Stimulated activated CD4-positive, alpha-beta T cell treated with anti-CD3 and anti-CD28 coated beads, Interleukin-1b, Interleukin-23, amount 100 ng/mL, for 1 hour (primary cell): ENCODE measurements at places on chromosomes 6 and 20.

- no peak for DNase-seq
These were observed 70.3 kb upstream of the FOXP4 start for GRCh38 chr6:41475737-41476357.

GRCh38 chr6:108434222-108434621, 126.5 kb upstream of the FOXO3 start:
- DNase-seq, result no peak

GRCh38 chr6:165985806-165986299, 181.8 kb downstream of the TBXT start:
- DNase-seq, result no peak

DNA sequence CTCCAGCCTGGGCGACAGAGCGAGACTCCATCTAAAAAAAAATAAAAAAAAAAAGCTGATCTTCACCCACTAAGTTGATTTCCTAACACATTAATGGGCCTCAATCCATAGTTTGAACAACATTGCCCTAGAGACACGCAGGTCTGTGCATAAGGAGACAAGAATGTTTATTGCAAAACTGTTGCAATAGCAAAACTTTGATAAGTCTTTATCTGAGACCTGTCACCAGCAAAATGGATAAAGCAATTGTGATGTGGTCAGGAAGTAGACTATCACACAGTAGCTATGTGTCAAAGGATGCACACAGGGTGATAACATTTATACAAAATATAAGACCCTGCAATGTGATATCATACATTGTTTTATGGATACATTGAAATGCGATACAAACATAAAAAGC, 4.2 kb upstream of the ITPR3 start:
- no peak for DNase-seq

DNA sequence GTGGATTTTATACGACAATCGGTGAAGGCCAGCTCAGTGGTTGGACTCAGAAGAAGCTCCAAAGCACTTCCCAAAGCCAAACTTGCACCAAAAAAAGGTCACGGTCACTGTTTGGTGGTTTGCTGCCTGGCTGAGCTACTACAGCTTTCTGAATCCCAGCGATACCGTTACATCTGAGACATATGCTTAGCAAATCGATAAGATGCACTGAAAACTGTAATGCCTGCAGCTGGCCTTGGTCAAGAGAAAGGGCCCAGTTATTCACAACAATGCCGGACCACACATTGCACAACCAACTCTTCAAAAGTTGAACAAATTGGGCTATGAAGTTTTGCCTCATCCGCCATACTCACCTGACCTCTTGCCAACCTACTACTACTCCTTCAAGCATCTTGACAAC, 70.2 kb downstream of the FILIP1 start:
- no peak for DNase-seq

GRCh38 chr20:24673678-24674570, 204.5 kb downstream of the SYNDIG1 start:
- DNase-seq, result no peak

DNA sequence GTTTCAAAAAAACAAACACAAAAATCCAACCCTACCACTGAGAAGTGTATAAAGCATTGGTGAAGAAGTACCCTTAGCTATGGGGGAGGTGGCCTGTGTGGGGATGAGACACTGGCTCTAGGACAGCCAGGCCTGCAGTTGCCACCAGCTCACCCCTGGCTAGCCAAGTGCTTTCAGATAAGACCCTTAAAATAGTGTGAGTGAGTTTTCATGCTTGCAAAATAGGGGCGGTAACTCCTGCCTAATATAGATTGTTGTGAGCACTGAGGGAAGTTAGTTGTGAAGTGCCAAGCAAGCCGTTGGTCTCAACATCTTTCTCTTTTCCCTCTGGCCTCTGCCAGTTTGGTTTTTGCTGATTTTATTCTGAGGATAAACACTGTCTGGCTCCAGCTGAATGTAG, 11.3 kb downstream of the PPP1R3G start:
- no peak for DNase-seq

DNA sequence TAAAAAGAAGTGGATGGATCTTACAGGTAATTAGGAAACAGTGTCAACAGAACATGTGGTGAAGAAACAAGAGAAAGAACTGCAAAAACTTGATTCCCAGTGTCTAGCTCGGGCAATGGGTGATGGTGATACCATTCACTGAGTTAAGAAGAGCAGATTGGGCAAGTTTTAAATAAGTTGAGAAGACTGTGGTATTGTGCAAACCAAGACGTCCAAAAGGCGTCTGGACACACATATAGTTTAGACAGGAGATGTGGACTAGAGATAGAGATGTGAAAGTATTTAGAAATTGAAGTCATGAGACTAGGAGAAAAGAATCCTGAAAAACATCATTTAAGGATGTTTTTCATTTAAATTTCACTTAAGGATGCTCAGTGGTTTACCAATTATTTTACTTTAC, 53.9 kb downstream of the CDK19 start:
- no peak for DNase-seq

DNA sequence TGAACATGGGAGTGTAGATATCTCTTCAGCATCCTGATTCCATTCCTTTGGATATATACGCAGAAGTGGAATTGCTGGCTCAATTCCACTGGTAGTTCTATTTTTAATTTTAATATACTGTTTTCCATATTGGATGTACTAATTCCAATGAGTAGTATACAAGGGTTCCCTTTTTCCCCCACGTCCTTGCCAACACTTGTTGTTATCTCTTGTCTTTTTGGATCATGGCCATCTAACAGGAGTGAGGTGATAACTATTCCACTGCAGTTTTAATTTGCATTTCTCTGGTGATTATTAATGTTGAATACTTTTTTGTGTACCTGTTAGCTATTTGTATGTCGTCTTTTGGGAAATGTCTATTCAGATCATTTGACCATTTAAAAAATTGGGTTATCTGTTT, 91.5 kb downstream of the ZFAND3 start:
- DNase-seq, result no peak

DNA sequence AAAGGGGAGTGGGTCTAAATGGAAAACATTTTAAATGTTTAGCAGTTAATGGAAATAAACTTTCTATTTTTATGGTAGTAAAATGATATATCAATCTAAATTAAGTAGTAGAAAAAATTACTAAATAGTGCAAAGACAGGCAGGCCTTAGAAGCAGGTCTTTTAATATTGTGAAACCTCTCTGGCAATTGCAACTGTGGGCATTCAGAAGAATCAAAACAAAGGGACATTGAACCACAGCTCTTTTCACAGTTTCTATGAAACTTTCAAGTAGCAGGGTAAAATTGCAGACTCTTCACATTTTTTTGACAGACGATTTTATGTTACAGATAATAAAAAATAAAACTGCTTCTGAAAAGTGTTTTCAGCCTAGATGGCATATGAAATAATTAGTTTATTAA, 533.7 kb downstream of the BCKDHB start:
- DNase-seq, result no peak
